ENCODE measurements at places on chromosomes 1 and 21.

DNA sequence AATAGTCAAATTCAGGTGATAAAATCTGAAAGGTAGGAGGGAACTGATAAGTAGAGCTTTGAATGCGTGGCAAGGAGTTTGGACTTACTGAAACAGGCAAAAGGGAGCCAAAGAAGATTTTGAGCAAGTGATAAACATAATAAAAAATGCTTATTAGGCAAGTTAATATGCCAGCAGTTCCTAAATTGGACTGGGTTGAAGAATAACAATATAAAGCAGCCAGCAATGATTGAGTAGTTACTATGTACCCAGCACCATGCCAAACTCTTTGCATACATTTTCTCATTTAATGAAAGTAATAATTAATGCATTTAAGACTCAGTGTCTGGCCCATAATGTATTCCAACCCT lies 23.8 kb upstream of the AHCYL1 start:
- no peak for DNase-seq

- no peak for DNase-seq
Measured at GRCh38 chr1:159229260-159229885, 24.7 kb downstream of the ACKR1 start.

GRCh38 chr1:189619682-189620332 lies 857.9 kb downstream of the BRINP3 start:
- DNase-seq, result no peak

DNA sequence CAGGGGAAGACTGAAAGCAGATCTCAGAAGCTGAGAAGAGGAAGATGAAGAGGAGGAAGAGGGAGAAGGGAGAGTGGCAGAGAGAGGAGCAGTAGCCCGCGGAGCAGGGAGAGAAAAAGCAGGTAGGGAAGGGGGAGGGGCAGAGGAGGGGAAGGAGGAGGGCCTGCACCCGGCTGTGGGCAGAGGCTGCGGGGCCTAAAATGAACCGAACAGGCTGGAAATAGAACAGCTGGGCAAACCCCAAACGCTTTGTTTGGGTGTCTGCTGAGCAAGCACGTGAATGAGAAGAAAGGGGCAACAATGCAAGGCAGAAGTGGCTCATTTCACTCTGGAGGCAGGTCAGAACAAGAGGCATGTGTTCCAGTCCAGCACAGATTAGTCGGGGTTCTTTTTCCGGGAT lies 33.5 kb downstream of the KCNC4 start:
- no peak for DNase-seq

DNA sequence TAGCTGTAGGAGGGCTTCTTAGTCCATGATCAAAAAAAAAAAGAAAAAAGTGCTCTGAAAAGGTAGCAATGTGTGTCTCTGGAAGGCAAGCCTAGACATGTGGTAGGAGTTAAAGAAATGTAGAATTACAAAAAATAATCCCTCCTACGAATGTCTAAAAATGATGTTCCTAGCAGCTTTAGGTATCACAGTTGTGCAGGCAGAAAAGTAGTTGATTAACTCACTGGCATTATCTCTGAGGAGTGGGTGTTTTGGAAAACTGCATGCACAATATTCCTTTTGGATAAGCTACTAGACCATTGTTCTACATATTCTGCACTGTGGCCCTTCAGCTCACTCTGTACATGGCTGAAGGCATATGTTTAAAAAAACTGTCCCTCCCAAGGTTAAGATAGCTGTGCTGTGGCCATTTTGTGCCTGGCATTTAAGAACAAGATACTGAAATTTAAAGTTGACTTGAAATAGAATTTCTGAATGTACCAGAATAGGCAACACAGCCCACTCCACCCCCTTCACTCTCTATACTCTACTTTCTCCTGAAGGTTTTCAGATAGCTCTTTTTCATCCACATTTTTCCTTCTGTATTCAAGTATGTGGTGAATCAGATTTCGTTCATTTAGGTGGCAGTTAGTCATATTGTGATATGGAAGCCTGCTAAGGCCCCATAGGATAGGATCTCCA lies 463.9 kb upstream of the LRRC7 start:
- DNase-seq, result no peak

DNA sequence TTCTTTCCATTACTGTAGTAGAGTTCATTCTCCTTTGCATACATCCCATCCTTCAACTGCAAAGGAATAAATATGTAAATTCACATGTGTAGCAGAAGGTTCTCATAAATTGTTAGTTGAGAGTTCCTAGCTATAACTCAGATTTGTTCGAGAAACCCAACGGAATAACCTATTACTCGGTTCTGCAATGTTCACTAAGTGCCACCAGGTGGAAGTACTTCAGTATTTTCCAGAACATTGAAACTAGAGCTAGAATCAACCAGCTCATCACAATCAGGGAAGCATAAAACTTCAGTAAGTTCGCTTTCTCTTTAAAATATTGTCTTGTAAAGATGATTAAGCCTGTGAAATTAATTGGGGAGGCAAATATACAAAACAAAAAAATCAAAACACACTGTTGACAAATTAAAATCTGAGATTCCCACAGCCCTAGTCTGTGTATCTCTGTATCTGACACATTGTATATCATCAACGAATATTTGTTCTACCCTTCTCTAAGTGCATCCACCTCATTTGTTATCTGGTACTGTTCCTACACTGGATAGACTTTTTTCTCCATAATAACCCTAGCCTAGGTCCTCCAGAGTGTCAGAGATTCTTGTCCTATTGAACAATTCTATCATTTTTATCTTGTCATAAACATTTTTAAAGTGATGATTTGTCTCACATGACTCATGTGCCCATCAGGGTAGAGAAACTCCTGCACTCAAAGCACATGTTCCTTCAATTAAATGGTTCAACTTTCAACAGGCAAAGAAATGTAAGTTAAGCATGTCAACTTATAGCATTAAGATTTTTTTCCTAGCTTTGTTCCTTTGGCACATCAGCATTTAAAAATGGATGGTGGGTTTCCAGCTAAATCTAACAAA lies 31.9 kb downstream of the MROH9 start:
- no peak for DNase-seq

DNA sequence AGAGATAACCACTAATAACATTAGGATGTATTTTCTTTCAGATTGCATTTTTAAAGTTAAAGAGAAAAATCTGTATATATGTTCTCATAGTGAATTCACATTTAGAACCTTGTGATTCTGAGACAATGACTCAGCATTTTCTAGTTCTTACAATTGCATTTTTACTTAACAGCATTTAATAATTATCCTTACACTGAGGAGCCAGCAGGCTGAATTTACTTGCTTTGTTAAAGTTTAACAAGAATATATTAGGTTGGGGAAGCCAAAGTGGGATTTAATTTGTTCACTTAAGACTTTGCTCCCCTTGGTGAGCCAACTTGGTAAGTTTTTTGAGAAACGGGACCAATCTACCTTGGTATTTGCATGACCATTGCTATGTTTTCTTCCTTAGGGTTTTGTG lies 4.5 kb downstream of the PATJ start:
- DNase-seq, result no peak

DNA sequence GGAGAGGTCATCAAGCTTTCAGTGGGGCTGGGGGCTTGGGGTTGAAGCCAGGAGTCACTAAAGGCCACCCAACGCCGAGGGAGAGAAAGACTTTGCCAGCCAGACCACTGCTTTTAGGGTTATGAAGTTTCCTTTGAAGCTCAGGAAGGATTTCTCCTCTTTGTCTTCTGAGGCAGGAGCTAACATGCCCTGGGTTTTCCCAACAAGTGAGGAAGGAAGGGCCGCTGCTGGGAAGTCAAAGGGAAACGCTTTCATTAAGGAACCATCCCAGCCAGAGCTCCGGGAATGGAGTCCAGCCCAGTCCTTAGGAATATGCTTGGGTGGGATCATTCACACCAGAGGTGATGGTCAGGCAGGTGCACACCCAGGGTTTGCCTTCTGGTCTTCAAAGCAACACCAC lies 436.9 kb downstream of the PRDM2 start:
- DNase-seq, result no peak
